Erythroblast (primary cell): ENCODE measurements at places on chromosomes 11 and 22.
A peak's percentile ranks its signal among the peaks of the same experiment; 100 is the strongest.

DNA sequence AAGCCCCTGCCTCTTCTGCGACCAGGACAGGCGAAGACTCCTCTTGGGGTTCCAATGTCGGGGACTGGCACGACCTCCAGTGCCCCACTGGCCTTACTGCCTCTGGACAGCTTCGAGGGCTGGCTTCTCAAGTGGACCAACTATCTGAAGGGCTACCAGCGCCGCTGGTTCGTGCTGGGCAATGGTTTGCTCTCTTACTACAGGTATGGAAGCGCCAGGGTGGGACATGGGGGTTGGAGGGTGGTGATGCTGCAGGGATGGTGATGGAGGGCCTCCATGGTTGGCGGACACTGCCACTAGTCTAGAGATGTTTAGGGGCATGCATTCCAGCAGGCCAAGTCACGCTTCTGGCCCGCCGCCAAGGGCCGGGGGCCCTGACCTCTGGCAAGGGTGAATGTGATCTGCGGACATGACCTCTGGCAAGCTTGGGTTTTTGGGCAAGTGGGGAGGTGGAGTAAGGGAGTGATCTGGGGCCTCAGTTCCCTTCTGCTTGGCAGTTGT, 727 bp downstream of the OSBP2 start:
- no peak for DNase-seq

DNA sequence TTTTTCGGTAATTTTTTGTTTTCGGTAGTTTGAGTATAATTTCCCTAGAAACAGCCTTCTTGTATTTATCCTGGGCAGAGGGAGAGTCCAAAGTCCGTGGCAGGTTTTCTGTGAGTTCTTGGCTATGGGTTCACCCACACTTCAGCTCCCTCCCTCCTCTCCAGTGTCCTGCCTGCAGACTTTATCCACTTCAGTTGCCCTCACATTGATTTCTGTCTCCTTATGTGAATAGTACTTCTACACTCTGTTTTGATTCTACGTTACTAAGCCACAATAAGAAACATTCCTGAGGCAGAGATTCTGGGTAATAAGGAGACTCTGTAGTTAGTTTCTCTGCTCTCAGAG, 868.6 kb downstream of the METTL15 start:
- DNase-seq = no peak

DNA sequence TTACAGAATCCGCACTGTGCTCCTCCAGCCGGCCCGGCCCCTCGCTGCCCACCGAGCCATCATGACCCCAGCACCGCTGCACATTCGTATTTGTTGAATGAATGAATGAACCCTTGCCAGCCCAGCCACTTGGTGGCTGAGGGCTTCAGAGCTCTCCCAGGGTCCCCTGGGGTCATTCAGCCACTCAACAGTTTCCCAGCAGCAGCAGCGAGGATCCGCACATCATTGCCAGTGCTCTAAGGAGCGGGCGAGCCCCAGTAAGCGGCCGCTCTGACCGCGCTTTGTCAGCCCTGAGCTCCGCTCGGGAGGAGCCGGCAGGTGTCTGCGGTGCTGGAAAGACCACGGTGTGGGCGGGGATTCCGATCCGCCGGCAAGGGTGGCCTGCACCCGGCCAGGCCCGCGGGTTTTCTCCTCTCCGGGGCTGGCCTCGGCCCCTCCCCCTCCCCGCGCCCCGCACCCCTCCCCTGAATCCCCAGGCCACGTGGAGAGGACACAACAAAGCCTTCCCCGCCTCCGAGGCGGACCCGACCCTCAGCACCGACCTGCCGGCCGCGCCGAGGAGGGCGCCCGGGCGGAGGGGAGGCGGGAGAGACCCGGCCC, 563 bp downstream of the BID start:
- DNase-seq = peak; percentile 36

DNA sequence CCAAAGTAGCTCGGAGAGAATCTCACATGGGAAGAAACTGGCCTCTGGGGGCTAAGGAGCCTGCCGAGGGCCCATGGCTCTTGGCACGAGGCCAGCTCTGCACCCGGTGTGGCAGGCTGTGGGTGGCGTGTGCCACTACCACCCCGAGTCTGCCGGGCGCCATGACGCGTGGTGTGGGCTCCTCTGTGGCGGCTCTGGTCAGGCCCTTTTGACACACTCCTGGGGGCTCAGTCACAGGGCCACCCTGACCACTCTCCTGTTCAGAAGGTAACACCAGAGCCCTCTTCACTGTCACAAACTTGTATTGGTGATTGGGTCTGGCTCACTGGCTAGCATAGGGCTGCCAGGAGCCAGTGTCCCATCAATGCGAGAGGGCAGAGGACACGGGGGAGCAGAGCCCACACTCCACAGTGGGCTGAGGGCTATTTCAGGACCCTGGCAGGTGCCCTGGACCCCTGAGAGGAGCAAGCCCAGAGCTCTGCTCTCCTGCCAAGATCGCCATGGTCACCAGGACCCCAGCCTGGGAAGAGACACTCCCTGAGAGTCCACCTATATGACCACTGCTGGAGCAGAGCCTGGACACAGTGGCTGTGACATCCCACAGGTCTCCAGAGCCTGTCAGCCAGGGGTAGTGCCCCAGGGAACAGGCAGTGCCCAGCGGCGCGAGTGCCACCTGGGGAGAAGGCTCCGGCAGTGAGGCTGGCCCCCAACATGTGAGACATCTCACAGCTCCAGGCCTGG, 8.6 kb upstream of the PPM1F start:
- DNase-seq = no peak

DNA sequence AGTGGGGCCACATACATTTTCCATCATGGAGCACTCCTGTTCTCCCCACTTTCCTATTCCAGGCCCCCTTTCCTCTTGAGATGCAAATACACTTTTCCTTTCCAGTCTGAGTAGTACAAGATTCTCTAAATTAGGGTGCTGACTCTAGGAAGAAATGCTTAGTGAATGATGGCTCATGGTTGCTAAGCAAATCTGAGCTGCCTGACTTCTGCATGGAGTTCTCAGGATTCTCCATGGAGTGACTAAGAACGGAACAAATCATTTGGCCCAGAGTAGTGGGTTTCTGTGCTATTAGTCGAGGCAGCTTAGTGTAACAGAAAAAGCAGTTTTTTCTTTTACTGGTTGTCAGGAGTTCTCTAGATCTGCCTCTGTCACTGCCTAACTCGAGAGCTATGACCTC, 65.4 kb upstream of the NTM start:
- no peak for DNase-seq

- DNase-seq = no peak
Measured at GRCh38 chr11:130738611-130739010, 177.7 kb downstream of the SNX19 start.

- no peak for DNase-seq
Measured at GRCh38 chr11:94533206-94533605, 10.5 kb upstream of the FUT4 start.

GRCh38 chr11:88202498-88202897, 27.3 kb upstream of the RAB38 start:
- DNase-seq = no peak

DNA sequence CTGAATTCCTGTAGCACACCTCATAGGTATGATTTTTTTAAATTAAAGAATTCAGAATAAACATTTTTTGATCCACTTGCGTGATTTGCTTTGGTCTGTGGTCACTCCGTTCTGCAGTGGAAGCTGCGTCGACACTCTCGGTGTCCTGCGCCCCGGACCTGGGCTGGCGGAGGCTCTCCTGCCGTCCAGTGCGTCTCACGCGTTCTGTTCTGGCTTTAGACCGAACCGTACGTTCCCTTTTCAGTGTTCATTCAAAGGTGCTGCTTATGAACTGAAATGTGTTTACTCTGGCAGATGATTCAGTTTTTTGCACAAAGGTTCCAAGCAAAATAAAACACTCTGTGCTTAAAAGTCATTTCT, 38.2 kb downstream of the CTTN start:
- DNase-seq = no peak

DNA sequence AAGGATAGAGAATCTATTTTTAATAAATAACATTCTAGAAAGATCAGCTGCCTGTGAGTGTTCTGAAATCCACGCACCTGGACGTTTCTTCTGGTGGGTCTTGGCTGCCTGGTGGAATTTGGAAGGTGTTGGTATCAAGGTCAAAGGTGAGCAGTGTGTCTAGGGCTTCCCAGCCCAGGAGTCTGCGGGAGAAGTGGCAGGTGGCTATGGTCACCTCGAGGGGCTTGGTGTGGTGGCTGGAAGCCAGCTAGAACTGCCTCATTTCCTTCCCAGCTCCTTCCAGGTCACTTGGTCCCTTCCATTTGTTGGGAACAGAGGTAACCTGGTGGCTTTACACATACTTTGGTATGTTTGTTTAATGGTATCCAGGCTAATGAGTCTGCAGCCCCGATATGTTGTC, 41.4 kb downstream of the NAT10 start:
- DNase-seq = no peak

DNA sequence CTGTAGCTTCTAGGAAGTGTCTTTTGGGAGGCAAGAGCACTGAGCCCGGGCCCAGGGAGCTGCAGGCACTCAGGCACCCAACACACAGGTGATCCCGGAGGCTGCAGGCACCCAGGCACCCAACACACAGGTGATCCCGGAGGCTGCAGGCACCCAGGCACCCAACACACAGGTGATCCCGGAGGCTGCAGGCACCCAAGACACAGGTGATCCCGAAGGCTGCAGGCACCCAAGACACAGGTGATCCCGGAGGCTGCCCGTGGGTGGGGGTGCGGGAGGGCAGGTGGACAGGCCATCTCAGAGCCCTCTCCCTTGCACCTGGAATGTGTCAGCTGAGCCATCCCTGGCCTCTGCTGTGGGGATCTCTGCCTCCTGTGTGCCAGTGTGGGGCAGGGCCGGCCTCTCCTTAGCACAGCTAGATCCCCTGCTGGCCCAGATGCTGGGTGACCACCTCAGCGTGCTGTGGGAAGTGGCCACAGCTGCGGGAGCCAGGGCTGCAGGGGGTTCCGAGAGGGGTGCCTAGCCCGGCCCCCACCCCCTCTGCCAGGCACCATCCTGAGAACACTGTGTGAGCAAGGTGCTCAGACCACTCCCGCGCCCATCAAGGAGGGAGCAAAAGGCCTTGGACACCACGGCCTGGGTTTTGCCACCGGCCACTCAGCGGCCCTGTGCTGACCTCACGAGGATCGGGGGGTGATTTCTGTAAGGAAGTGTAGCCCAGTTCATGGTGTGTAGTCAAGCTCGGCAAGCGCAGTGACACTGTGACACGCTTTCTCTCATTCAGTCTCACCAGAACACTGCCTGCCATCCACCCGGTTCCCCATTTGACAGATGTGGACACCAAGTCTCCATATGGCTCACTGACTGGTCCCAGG, 14.2 kb downstream of the MRGPRG start:
- DNase-seq = no peak

DNA sequence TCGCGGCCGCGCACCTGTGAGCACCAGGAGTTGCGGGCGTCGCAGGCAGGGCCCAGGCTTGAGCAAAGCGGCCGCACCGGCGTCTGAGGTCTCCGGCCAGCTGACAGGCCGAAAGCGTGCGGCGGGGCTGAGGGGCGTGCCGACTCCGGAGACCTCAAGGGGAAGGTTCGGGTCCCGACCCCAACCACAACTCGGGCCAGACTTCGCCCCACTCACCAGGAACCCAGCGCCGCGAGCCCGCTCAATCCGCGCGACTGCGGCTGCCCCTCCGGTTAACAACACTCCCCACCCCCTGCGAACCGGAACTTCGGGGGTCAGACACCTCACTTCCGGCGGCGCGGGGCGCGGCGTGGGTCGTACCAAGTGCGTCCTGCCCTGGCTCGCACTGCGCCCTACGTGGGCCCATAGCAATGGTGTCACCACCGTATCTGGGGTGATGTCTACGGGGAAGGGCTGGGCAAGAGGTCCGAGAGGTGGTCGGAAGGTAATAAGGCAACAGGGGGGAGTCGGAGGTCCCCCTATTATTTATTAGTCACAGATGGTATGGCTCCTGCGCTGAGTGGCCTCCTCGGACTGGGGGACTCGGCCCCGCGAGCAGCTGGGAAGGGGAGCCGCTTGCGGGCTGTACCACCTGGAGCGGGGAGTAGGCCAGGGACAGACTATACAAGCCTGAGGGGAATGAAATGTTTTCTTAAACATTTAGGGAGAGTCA, at the start of gene SYVN1:
Gene SYVN1 (minus strand): TSS at position 280 of the 712 bp plus-strand sequence. CDS start 918 bp downstream, outside the sequence.
- peak; percentile 96 for DNase-seq

DNA sequence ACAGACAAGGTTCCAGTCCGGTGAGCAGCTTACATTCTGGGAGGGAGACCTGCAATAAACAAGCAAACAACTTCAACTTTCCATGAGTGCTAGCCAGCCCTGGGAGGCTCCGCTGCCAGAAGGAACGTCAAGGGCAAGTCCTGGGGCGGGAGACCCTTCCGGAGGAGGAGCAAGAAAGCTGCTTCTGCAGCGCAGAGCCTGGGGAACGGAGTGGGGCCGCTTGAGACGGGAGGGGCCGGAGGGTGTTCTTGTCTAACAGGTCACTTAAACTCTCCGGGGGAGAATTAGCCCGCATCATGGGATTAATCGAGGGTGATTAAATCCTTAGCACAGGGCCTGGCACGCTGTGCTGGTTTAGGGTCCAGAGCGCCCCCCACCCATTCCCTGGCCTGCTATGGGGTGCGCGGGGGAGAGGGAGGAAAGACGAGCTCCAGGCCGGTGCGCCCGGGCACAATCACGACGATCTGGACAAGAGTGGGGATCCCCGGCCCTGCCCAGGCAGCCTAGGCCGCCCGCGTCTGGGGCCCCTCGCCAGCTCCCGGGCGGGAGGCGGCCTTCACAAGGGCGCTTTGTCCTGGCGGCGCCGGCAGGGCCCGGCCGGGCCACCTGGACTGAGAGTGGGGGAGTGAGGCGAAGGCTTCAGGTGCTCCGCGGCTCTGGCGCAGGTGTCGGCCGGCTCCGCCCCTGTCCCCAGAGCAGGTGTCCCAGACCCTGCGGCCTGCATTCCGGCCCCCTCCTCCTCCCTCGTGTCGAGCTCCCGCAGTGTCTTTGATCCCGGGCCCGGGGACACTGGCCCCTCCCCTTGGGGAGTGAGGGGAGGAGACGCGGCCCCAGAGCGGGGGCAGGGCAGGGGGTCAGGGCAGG, 663 bp upstream of the LARGE2 start:
- no peak for DNase-seq

GRCh38 chr11:3196161-3197043, 22.2 kb downstream of the MRGPRG start:
- DNase-seq = no peak

DNA sequence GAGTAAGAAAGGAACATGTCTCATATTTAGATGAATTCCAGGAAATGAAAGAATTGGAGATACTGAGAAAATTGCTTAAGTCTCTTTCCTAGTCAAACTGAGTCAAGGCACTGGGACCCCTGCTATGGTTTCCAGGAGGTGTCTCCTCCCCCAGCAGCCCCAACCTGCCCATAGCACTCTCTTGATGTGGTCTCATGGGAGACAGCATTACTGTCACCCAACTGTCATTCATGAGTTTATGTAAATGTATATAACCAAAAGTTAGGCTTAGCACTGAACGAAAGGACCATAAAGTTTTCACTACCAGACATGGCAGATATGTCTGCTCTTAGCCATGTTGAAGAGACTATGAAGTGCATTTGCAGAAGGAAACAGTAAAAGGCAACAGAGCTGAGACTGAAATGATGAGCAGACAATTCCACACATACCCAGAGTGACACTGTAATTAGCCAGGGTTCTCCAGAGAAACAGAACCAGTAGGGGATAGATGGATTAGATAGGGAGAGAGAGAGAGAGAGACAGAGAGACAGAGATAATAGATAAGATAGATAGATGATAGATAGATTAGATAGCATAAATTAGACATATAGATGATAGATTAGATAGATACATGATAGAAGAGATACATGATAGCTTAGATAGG, 328.1 kb downstream of the BRD1 start:
- DNase-seq = peak; percentile 62

- DNase-seq = peak; percentile 24
Measured at GRCh38 chr22:18968011-18968749, 32.1 kb upstream of the PRODH start.

GRCh38 chr11:132115454-132115853, 745.0 kb downstream of the NTM start:
- DNase-seq = no peak
